ENCODE measurements at places on chromosomes 1 and 21.

DNA sequence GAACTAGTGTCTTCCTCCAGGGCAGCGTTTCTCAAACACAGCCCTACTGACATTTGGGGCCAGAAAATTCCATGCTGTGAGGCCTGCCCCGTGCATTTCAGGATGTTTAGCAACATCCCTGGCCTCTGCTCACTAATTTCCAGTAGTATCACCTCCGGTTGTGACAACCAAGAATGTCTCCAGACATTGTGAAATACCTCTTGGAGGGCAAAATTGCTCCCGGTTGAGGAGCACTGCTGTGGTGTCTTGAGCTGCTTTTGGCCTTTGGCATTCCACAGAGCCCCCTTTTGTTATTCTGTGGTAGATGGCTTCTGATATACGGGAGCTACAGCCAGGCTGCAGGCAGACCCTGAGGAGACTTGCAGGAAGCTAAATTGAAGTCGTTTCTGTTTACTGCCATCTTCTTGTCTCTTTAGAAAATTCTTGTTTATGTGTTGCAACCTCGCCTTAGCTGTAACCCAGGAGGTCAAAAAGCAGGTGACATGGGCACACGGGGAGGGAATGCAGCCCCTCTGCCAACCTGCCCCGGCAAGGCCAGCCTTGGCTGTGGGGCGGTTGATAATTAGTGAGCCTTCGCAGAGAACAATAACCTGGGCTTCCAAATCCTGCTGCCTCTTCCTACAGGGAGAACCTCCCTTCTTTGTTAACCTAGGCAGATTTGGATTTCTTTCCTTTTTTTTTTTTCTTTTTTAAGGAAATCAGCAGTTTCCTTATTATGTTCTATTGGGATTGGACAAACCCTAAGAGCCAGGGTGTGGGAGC lies 74.7 kb upstream of the AKT3 start:
- DNase-seq, result no peak

- DNase-seq, result no peak
These were observed 6.3 kb upstream of the CRYBG2 start for GRCh38 chr1:26359981-26360806.

DNA sequence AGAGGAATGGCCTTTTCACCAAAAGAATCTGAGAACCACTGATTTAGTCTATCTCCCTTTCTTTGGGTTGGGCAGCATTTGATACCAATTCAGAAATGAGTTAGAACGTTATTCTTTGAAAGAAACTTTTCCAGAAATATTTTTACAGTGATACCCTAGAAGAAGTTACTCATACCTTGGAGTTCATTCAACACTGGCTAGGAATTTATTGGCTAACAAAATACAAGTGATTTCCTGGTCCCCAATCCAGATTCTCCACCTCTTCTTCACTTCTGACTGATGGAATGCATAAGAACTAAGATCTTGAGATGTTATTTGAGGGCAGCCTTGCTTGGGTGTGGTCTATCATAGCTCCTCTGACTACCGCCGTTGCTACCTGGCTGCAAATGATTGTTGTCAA lies 9.4 kb downstream of the C1orf162 start:
- DNase-seq, result no peak

- DNase-seq, result no peak
These were observed 1120.1 kb upstream of the NCAM2 start for GRCh38 chr21:19878133-19878532.

GRCh38 chr1:45393718-45394302 lies 53.6 kb upstream of the MUTYH start:
- no peak for DNase-seq

GRCh38 chr1:34479731-34480130 lies 275.1 kb upstream of the GJB5 start:
- no peak for DNase-seq

DNA sequence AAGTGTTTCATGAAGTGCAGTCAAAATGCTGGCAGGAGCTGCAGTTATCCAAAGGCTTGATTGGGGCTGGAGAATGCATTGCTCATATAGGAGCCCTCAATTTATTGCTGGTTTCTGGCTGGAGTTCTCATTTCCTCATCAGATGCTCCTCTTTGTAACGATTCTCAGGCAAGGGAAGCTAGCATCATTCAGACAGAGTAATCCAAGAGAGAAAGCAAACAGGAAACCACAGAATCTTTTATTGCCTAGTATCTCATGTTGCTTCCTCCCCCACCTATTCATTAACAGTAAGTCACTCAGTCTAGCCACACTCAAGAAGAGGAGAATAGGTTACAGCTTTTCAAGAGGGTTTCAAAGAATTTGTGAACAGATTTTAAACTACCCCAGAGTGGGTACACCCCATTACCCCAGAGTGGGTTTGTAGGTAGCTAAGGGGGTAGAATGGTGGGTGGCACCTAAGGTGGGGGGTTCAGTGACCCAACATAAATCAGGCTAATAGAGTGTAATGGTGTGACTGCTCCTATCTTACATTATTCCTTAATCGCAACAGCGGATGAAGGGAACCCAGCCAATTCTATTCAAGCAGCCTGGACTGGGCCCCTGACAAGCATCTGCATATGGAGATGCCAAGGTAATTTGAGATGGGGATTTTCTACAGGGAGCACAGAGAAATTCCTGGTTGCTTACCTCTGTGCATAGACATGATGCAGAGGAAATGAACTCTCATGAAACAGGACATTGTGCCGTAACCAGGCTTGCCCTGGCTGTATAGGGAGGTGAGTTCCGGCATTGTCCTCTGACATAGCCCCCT lies 67.1 kb downstream of the KCNJ15 start:
- DNase-seq, result no peak

- DNase-seq, result no peak
These were observed 120.2 kb downstream of the ROR1 start for GRCh38 chr1:63893976-63894375.

GRCh38 chr1:182624577-182624976 lies 20.4 kb upstream of the RGS16 start:
- no peak for DNase-seq

DNA sequence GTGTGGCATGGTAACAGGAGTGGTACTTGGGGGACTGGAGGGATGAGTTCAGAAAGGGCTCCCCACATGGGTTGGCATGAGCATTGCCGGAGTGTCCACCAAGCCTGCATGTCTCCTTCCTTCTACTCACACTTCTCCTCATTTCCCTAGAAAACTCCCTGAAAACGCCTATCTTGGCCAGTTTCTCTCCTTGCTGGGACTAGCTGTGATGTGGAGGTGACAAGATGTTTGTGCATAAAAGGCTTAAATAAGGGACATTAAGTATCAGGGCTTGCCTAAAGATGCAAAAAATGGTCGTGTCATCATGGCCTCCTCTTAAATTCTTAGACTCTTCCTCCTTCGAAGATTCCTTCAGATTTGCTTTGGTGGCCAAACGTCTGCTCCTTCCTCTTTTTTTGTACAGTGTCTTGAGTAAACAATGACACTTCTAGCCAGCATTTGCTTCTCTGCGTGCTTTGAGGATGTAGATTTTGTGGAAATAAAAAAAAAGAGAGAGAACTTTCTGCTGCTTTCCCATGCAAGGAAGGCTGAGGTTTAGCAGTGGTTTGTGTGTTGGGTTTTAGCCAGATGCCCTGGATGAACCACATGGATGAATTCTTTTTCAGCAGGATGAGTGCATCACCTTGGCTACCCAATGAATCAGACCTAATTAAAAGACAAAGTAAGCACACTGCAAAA lies 239.1 kb upstream of the IRF2BP2 start:
- no peak for DNase-seq

- DNase-seq, result no peak
These were observed 112.2 kb upstream of the COL6A1 start for GRCh38 chr21:45869121-45870007.

DNA sequence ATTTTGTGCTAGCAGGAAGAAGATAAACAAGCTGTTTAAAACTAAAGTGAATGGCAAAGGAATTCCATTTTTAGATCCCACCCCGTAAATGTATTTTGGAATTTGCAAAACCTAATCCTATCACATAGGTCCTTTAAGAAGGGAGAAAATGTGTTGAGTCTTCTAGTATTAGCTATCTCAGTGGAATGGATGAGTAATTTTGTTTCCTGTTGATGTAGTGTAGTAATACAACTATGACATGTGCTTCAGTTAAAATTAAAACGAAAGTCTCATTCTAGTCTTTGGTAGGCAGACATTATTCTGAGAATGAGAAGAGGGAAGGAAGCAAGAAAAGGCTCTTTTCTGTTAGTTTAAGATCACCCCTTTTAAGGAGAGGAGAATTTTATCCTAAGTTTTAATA lies 265.9 kb upstream of the C1orf105 start:
- DNase-seq, result no peak

DNA sequence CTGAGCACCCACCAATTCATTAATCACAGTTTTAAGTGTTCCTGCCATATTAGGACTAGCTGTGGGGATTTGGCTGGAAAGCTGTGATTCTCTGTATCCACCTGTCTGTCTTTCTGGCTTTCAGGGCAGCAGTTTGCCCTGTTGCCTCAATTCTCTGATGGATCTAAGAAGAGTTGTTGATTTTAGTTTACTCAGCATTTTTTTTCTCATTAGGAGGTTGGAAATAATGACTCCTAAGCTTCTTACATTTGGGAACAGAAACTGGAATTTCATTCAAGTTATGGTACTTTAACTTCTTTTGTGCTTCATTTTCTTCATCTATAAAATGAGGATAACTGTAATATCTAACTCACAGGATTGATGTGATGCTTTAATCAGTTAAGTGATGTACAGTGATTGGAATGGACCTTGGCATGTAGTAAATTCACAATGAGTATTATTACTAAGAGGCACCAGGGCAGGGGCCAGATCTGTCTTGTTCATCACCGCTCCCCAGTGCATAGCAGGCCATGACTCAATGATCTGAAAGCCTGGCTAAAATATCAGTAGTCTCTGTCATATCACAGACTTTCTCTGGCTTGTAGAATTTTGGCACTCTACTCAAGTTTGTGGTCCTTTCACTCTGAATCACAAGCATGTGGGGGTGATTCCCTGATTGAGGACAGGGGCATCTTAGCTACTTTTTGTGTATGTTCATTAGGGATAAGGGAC lies 51.4 kb upstream of the GREM2 start:
- DNase-seq, result no peak

DNA sequence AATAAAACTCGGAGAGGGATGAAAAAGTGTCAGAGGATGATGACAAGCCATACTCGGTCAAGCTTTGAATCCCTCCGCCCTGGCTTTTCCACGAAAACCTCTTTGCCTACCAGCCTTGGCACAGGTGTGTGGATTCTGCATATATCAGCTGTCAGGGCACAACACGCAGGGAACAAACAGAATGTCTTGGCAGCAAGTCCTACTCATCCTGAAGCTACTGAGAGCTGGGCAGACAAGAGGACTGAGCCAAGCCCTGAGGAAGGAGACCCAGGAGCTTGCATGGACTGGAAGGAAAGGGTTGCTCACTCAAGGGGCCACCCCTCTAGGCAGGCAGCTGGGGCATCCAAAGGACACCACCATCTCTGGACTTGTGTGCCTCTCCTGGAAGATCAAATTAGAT lies 132.4 kb downstream of the HMGB4 start:
- DNase-seq, result no peak

DNA sequence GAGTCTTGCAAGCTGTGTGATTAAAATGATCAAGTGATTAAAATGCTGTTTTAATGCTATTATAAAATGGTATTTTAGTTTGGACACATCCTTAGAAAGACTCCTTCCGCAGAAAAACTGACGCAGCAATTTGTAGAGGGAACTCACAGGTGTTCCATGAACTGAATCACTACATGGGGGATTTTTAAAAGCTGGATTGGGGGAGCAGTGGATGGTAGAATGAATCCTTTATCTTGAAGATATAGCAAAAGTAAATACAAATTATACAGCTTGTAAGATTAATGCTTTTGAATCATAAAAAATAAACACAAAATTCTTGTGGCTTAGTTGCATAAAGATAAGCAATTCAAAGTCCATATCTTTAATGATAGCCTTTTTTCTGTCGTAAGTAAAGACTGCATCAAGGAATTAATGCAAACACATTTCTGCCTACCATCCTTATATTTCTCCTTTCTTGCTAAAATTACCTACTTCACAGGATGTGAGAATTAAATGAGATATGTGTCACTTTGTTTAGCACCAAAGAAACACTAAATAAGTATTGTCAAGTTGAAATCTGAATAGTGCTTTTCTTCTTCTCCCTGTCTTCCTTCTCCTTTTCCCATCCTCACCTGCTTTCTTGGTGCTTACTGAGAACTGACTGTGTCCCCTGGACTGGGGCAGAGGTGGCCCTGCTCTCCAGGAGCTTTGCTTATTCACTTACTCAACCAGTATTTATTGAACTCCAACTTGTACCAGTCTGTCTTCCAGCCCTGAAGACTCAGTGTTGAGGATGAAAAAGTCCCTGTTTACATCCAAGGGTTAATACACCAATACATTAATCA lies 61.5 kb upstream of the F3 start:
- DNase-seq, result no peak

DNA sequence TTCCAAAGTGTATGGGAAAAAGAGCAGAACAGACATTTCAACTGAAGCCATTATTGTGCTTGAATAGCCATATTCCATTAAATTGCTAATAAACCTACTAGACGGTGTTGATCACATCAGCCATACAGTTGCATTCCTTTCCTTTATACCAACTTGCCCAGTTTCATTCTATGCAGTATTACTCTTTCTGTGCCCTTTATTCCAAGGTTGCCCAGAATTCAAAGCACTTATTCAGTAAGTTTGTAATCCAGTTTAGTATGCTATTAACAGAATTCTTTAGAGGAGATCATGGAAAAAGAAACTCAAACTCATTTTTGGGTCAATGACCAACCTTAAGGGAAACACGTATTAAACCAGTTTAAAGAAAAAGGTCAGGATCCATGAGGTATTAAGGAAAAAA lies 89.5 kb downstream of the DDAH1 start:
- no peak for DNase-seq

- DNase-seq, result no peak
These were observed 3.5 kb upstream of the TRIT1 start for GRCh38 chr1:39886757-39887231.

- no peak for DNase-seq
These were observed 51.6 kb downstream of the PLEKHA6 start for GRCh38 chr1:204308023-204308628.

DNA sequence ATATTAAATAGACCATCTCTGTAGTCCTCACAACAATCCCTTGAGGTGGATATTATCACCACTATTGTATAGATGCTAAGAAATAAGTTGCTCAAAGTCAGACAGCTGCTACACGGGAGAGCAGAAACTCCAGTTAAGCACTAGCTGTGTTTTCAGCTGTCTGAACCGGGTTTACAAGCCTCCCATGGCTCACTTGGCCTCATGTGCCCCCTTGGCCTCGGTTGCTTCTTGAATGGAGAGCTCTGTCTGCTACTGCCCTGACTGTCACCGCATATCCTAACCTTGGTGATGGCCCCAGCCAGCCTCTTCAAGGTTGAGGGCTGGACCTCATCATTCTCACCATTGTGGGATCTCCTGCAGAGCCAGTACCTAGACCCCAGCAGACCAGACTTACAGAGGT lies 123.4 kb downstream of the AK5 start:
- DNase-seq, result no peak
